ENCODE measurements at places on chromosomes 5 and 9. TPM values are rescaled to one million over a fixed set of nuclear protein-coding genes. Genes with fewer than 3 reads are reported as not detected.
A peak's percentile ranks its signal among the peaks of the same experiment; 100 is the strongest.

The SGCD gene
- polyA plus RNA-seq = 3.8 TPM

The WDR31 gene
- polyA plus RNA-seq = 0.86 TPM

DNA sequence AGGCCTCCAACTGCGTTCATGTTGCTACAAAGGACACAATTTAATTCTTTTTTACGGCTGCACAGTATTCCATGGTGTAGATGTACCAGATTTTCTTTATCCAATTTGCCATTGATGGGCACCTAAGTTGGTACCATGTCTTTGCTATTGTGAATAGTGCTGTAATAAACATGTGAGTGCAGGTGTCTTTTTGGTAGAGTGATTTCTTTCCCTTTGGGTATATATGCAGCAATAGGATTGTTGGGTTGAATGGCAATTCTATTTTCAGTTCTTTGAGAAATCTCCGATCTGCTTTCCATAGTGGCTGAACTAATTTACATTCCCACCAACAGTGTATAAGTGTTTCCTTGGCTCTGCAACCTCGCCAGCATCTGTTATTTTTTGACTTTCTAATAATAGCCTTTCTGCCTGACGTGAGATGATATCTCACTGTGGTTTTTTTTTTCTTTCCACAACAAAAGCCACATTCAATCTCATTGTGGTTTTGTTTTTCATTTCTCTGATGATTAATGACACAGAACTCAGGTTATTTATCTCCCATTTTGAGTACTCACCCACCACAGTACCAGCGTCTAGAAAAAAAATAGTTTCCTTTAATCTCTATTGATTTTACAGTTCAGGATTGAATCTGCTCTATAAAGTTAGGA lies 21.9 kb downstream of the ARRDC3 start:
- H3K4me3 ChIP-seq = no peak overlapping the region
- no peaks in the 10 kb centered on the region for H3K27me3 ChIP-seq
- H3K36me3 ChIP-seq = no peaks in the 10 kb centered on the region
- no peak overlapping the region for H3K27ac ChIP-seq

GRCh38 chr9:89438194-89438593 lies 59.7 kb downstream of the SEMA4D start:
- no peak overlapping the region for H3K4me3 ChIP-seq
- no peak for DNase-seq
- no peak overlapping the region for H3K27ac ChIP-seq
- peaks cover 20% of the 10 kb centered on the region for H3K4me1 ChIP-seq

DNA sequence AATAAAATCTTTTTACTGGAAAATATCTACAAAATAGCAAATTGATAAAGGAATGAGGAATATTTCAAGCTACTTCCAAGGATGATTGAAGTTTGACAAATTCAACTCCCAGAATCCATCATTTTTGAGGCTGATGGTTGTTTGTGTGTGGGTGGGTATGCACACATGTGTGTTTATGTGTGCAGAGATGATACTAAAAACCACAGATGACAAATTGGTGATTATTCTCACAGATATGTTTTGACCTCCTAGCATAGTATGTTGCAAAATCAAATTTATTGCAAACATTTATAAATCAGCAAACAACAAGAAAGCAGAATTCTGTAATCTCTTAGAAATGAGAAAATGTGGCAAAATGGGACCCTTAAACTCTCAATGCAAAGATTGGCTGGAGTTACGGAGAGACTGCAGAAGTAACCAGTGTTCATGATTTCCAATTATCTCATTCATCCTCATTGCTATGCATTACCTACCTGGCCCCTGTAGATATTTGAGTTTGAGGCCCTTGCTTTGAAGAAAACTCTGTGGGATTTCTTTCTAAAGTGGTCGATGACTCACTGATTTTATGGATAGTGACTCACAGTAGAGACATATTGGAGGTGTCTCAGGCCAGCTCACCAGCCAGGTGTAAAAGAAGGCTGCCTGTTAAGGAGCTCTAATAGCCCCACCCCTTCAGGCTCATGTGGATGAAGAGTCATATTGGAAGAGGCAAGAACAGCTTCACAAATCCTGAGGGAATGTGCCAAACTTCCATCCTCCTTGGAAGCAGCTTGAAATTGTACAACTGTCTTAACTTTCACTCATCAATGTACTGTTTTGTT lies 44.6 kb upstream of the TMC1 start:
- peak; percentile 89 for DNase-seq
- H3K36me3 ChIP-seq = no peaks in the 10 kb centered on the region
- H3K4me3 ChIP-seq = no peak overlapping the region
- peaks cover 38% of the 10 kb centered on the region for H3K4me1 ChIP-seq

GRCh38 chr9:98590101-98590500 lies 118.6 kb downstream of the GABBR2 start:
- H3K27ac ChIP-seq = no peak overlapping the region
- no peaks in the 10 kb centered on the region for H3K36me3 ChIP-seq
- H3K4me3 ChIP-seq = no peak overlapping the region
- H3K4me1 ChIP-seq = peaks cover 5% of the 10 kb centered on the region

GRCh38 chr5:177023303-177023664 lies 788 bp downstream of the ZNF346 start:
- H3K4me3 ChIP-seq = peak overlapping the region; percentile 33
- H3K36me3 ChIP-seq = no peaks in the 10 kb centered on the region
- peak; percentile 10 for DNase-seq
- peaks cover 11% of the 10 kb centered on the region for H3K4me1 ChIP-seq
- H3K27ac ChIP-seq = peak overlapping the region; percentile 80
- H3K27me3 ChIP-seq = no peaks in the 10 kb centered on the region

- H3K27ac ChIP-seq = no peak overlapping the region
- H3K36me3 ChIP-seq = no peaks in the 10 kb centered on the region
- no peak for DNase-seq
- no peaks in the 10 kb centered on the region for H3K4me1 ChIP-seq
- H3K27me3 ChIP-seq = no peaks in the 10 kb centered on the region
Observed at GRCh38 chr5:87136096-87136495, 131.6 kb upstream of the RASA1 start.

DNA sequence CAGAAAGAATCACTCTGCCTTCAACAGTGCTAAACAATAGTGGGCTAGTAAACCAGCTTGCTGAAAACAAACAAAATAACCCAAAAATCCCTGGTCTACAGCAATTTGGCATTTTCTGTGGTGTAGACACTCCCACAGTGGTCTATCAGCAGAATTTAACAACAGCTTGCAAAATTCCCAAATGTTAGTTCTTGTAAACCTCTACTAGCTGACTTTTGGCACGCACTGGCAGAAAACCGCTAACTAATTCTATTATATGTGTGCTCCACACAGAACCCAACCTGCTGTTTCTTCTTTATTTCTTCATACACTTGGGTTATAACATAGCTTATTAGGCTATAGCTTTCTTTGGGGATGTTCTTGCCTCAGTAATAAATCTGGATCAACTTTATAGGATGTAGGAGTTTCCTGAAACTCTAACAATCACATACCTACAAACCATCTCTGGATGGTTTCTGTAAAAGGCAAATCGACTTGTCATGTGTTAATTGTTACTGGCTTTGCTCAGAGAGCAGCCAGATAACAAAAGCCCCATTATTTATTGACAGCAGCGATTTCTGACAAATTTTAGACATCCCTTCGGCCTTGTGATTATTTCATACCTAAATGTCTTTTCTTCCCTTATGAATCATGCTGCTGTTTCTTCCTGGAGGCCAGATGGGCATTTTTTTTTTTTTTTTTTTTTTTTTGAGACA lies 82.7 kb upstream of the NAA35 start:
- no peak overlapping the region for H3K27ac ChIP-seq
- H3K27me3 ChIP-seq = no peaks in the 10 kb centered on the region
- no peaks in the 10 kb centered on the region for H3K4me1 ChIP-seq
- no peaks in the 10 kb centered on the region for H3K36me3 ChIP-seq

The NMUR2 gene
- polyA plus RNA-seq = 0.57 TPM

The LMX1B gene
- polyA plus RNA-seq = 0.13 TPM

DNA sequence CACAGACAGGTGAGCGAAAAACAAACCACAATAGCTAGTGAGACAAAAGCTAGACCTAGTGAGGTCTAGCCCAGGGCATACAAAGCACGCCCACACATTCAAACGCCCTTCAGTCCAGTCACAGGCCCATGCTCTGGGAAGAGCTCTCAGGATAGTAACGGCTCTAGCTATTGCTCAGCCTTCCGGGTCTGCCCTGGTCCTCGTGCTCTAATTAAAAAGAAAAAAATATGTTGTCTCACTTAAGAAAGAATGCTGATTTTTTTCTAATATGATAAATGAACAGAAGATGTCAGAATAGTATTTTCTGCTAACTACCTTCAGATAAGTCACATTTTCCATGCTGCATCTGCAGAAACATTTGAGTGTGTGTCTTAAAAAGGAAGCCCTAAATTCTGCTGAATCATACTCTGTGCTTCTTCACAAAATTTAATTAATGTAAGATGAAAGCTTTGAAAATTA lies 94.5 kb downstream of the PLPP1 start:
- H3K4me1 ChIP-seq = peaks cover 20% of the 10 kb centered on the region
- H3K4me3 ChIP-seq = no peak overlapping the region
- no peak overlapping the region for H3K27ac ChIP-seq
- no peak for DNase-seq
- H3K27me3 ChIP-seq = no peaks in the 10 kb centered on the region

GRCh38 chr5:116437351-116437705 lies 137.3 kb downstream of the SEMA6A start:
- no peak overlapping the region for H3K27ac ChIP-seq
- DNase-seq = no peak
- H3K36me3 ChIP-seq = no peaks in the 10 kb centered on the region
- H3K27me3 ChIP-seq = no peaks in the 10 kb centered on the region
- H3K4me1 ChIP-seq = no peaks in the 10 kb centered on the region

- H3K4me3 ChIP-seq = no peak overlapping the region
- H3K4me1 ChIP-seq = peaks cover 10% of the 10 kb centered on the region
- DNase-seq = no peak
- H3K27me3 ChIP-seq = no peaks in the 10 kb centered on the region
Observed at GRCh38 chr5:96709152-96709821, 47.1 kb downstream of the CAST start.

The C9orf153 gene
- not detected for polyA plus RNA-seq

GRCh38 chr5:73486119-73486899 lies 11.9 kb upstream of the BTF3 start:
- no peaks in the 10 kb centered on the region for H3K4me1 ChIP-seq
- H3K36me3 ChIP-seq = no peaks in the 10 kb centered on the region
- H3K4me3 ChIP-seq = no peak overlapping the region
- no peaks in the 10 kb centered on the region for H3K27me3 ChIP-seq
- DNase-seq = no peak

DNA sequence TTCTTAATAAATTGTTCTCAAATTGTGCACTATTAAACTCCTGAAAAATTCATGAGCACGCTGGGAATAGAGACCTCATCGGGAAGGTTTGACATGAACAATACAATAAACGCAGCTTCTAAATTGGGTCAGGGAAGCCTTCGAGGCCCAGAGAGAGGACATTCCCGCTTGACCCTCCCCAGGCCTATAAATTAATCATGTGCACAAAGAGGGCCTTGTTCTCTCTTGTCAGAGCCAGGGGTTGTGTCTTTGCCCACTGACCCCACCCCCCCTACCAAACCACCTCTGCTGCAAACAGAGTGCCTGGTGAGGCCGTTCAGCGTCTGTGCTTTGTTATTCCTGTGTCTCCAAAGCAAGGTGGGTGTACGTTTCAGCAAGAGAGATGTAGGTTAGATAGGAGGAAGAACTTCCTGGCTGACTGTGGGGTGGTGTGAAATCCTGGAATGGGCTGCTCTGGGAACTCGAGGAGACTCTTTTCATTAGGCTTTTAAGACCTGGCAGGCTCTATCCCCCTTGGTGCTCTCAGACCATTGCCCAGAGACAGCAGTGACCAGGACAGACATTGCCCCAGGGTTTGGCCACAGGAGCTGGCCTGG lies 18.2 kb upstream of the DAB2IP start:
- H3K4me3 ChIP-seq = no peak overlapping the region
- H3K4me1 ChIP-seq = peaks cover 29% of the 10 kb centered on the region
- peak overlapping the region; percentile 48 for H3K27ac ChIP-seq
- H3K36me3 ChIP-seq = no peaks in the 10 kb centered on the region
- no peaks in the 10 kb centered on the region for H3K27me3 ChIP-seq
- no peak for DNase-seq

DNA sequence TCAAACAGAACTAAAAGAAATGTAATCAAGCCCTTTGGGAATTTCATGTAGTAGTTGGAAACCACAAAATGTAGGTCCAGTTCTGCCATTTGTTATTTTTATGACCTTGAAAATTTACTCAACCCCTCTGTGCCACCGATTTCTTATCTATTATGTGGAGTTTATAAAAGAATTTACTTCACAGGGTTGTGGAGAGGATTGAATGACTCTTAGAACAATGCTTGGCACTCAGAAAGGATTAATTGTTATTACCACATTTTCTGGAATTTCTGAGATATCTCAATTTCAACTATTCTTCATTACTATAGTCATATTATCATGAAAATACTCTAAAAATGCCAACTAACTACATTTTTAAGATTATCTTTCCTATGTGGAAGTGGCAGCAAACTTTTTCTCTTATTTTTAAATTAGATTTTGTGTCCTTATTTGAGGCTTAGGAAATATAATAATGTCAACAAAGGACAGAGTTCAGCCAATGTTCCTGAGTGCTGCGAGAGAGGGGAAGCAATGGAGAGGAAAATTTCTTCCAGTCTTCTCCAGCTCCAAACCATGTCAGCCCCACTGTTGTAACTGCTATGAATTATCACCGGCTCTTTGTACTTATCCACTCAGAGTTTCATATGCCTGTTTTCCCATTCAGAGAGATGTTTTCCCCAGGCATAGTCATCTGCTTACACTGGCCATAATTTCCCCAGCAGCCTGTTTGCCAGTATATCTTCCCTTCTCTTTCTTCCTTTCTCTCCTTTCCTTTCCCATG lies 525.6 kb downstream of the SPATA31D1 start:
- H3K4me1 ChIP-seq = no peaks in the 10 kb centered on the region
- DNase-seq = no peak
- no peaks in the 10 kb centered on the region for H3K27me3 ChIP-seq
- H3K27ac ChIP-seq = no peak overlapping the region

DNA sequence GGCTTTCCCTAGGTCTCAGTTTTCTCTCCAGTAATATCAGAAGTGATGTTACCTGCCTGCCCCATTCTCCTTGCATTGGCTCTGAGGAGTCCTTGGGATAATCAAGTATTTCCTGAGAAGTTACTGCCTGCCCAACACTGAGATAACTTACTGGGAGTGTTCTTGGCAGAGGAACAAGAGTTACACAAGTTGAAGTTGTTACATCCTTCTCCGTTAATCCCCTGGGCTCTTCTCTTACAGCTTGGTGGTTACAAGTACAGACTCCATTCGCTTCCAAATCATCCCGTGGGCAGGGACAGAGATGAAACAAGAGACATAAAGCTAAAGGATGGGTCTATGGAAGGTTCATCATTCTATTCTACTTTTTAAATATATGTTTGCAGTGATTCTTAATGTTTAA lies 74.1 kb upstream of the SAP30L start:
- no peak overlapping the region for H3K4me3 ChIP-seq
- peak overlapping the region; percentile 9 for H3K27ac ChIP-seq
- no peaks in the 10 kb centered on the region for H3K27me3 ChIP-seq
- H3K36me3 ChIP-seq = no peaks in the 10 kb centered on the region
- peaks cover 13% of the 10 kb centered on the region for H3K4me1 ChIP-seq
- peak; percentile 46 for DNase-seq
